ENCODE measurements at places on chromosomes 1 and 21. TPM values are rescaled to one million over a fixed set of nuclear protein-coding genes. Genes with fewer than 3 reads are reported as not detected.

- DNase-seq: no peak
Observed at GRCh38 chr1:200275415-200275814, 134.4 kb downstream of the ZNF281 start.

GRCh38 chr1:156160743-156161171, 7.4 kb downstream of the SEMA4A start:
- DNase-seq: peak; percentile 92

- DNase-seq: no peak
Observed at GRCh38 chr1:87197641-87198040, 131.0 kb upstream of the LMO4 start.

DNA sequence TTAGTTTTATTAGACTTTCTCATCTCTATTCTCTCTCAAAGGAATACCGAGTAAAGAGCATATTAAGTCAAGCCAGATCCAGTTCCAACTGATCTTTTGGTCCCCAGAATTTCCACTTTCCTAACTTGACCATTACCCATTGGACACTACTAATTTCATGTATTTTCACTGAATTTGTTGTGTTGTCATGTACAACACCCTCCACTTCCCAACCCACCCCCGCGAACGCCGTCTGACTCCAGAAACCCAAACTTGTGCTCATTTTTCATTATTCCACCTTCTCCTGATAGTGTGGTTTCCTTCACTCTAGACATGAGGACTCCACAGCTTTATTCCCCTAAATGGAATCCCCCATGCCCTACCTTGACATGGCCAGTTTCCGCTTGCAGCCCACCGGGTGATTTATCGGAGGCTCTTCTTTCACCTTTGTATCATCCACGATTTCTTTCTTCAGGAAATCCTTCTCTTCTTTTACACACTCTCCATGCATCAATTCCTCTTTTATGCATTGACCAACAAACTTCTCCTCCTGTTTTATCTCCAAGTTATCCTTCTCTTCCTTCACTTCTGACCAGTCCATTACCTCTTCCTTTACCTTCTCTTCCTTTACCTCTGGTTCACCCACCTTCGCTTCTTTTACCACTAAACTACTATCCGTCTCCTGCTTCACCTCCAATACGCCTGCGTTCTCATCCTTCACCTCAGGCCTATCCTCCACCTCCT, 805 bp downstream of the ZNHIT6 start:
- DNase-seq: peak; percentile 8

Gene CLCA2
- not detected for total RNA-seq

Gene OR2L3
- total RNA-seq: not detected

DNA sequence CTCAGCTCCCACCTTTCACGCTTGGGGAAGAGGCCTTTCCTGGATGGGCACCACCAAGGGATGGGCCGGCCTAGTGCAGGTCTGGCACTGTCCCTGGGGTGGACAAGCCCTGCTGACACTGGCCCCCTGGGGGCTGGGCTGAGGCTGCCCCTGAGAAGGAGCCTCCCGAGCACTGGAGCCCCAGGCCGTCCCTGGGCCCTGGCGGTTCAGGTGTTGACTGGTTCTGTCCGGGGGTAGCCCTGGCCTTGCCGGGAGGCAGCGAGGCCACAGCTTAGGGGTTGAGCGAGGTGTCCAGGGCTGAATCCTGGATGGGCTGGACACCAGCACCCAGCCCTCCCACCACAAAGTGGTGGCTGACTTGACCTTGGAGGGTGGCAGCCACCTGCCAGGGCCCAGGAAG, 49.7 kb upstream of the ACTRT2 start:
- DNase-seq: no peak

Gene VAMP4
- 5.4 TPM for total RNA-seq

Gene UBL4B
- total RNA-seq: not detected

DNA sequence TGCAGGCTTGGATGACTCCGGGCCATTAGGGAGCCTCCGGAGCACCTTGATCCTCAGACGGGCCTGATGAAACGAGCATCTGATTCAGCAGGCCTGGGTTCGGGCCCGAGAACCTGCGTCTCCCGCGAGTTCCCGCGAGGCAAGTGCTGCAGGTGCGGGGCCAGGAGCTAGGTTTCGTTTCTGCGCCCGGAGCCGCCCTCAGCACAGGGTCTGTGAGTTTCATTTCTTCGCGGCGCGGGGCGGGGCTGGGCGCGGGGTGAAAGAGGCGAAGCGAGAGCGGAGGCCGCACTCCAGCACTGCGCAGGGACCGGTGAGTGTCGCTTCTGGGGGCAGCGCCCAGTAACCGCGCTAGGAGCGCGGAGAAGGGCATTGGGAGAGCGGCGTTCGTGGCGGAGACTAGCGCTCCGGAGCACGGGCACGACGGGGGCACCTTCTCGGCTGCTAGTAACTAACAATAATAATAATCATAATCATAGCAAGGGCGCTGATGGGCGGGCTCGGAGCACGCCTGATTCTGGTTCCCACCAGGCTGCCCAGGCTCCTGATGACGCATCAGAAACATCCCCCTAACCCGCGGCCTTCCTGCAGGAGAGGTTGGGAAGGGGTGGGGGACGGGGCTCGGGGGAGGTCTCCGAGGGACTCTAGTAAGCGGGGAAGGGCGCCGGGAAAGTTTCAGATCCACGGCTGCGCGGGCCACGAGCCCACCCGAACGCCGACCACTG, at the start of gene MX1:
Gene MX1, plus strand, starts transcription at position 286 of the 722 bp plus-strand sequence. CDS start 5,832 bp downstream, outside the sequence.
- peak; percentile 73 for DNase-seq

Gene KRTAP21-1
- total RNA-seq: not detected

Gene ATP6V1G3
- total RNA-seq: not detected

Gene ADSS2
- total RNA-seq: 66.3 TPM

DNA sequence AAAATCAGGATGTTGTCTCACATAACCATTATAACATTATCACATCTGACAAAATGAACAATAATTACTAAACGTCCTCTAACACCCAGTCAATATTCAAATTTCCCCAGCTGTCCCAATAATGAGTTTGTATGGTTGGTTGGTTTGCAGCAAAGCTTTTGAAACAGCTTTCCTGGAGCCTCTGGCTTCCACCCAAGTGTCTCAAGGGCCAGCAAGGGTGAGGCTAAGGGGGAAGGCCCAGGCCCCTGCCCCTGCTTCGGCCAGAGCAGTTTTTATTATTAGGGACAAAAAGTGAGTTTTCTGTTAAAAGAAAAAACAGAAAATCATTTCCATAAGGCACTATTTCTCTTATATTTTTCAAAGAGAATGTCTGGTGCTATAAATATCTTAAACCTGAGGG, 19.1 kb upstream of the AVPR1B start:
- DNase-seq: no peak

- no peak for DNase-seq
Observed at GRCh38 chr1:5571438-5571837, 420.8 kb downstream of the NPHP4 start.

- DNase-seq: no peak
Observed at GRCh38 chr1:35264035-35264434, 4.5 kb upstream of the ZMYM4 start.

- DNase-seq: no peak
Observed at GRCh38 chr1:10189659-10190058, 20.7 kb upstream of the KIF1B start.

DNA sequence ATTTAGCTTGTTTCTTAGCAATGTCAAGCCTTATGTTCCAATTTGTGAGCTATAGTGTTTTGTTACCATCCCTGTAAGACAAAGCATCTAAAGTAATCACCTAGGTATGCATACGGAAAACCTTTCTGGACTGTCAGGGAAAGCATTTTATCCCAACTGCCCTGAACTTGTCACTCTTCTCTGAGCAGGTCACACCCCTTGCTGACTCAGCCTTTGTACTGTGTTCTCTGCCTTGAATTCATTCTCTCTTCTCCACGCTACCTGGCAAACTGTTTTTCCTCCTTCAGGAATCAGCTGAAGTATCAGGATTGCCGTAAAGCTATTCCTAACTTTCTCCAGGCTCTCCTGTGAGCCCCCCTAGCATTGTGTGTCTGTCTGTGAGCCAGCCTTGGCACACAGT, 54.2 kb downstream of the PBX1 start:
- DNase-seq: no peak

All from lung microvascular endothelial cell (primary cell).